ENCODE measurements at places on chromosomes 7 and 10. TPM values are rescaled to one million over a fixed set of nuclear protein-coding genes. Genes with fewer than 3 reads are reported as not detected.
A peak's percentile ranks its signal among the peaks of the same experiment; 100 is the strongest.

Gene ADAM12
- not detected for total RNA-seq

GRCh38 chr7:2104716-2105115, 128.0 kb downstream of the MAD1L1 start:
- DNase-seq, result no peak

- DNase-seq, result no peak
Observed at GRCh38 chr7:96936621-96937020, 68.7 kb upstream of the DLX6 start.

Gene KLF14
- total RNA-seq, result not detected

Gene ASAH2
- 3.5 TPM for total RNA-seq

GRCh38 chr10:89773081-89773480, 71.7 kb downstream of the KIF20B start:
- no peak for DNase-seq

DNA sequence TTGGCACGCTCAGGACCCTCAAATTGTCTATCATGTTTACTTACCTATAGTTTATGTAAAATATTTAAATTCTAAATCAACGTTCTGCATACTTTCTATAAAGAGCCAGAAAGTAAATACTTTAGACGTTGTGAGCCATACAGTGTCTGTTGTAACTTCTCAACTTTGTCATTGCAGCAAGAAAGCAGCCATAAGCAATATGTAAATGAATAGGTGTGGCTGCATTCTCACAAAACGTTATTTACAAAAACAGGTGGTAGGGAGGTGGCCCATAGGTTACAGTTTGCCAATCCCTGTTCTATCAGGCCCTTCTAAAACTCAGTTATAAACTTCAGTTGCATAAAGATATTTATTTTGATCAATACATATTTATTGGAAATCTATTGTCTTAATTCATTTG, 12.1 kb upstream of the NPY start:
- no peak for DNase-seq

Gene TMEM225B
- 0.73 TPM for total RNA-seq

Gene TAS2R5
- total RNA-seq, result not detected

- peak; percentile 56 for DNase-seq
Observed at GRCh38 chr10:48251525-48252353, 22.8 kb downstream of the FRMPD2 start.

Gene ORAI2
- total RNA-seq, result 44.3 TPM

Gene NOS3
- 27.7 TPM for total RNA-seq

DNA sequence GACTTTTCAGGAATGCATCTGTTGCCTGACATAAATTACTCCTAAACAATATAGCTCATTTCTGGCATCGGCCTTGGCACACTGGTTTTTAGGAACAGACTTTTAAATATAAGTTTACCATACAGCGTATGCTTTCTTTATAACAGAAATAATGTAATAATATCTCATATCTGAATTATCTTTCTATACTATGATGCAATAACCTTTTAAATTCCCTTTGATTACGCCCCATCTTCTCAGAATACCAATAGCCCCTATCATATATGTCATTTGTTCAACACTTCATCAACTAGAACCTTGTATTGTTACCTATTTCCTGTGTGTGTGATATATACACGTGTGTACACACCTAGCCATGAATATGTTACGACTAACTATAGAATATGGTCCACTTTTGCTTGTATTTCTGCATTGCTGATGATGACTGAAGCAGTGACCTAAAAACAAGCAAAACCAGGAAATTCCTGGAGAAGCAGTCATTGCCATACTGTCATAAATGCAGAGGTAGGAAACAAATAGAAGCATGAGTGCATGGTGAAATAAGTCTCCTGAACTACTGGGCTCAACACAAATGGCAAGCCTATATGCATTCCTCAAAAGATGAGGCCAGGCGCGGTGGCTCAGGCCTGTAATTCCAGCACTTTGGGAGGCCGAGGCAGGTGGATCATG, 618.4 kb upstream of the NRP1 start:
- DNase-seq, result no peak

Gene ERVW-1
- total RNA-seq, result not detected

DNA sequence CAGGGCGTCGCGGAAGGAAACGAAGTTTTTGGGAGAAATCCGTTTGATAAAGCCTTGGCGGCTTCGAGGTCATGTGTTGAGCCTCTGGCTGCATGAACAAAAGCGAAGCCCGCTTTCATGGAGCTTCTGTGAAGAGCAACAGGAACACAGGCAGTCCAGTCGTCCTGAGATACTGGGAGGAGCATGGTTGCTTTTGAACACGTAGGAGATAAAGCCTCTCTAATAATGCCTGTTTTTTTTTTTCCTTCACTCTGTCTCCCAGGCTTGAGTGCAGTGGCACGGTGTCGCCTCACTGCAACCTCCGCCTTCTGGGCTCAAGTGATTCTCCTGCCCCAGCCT, 473 bp upstream of the ZNF32 start:
- DNase-seq, result no peak

DNA sequence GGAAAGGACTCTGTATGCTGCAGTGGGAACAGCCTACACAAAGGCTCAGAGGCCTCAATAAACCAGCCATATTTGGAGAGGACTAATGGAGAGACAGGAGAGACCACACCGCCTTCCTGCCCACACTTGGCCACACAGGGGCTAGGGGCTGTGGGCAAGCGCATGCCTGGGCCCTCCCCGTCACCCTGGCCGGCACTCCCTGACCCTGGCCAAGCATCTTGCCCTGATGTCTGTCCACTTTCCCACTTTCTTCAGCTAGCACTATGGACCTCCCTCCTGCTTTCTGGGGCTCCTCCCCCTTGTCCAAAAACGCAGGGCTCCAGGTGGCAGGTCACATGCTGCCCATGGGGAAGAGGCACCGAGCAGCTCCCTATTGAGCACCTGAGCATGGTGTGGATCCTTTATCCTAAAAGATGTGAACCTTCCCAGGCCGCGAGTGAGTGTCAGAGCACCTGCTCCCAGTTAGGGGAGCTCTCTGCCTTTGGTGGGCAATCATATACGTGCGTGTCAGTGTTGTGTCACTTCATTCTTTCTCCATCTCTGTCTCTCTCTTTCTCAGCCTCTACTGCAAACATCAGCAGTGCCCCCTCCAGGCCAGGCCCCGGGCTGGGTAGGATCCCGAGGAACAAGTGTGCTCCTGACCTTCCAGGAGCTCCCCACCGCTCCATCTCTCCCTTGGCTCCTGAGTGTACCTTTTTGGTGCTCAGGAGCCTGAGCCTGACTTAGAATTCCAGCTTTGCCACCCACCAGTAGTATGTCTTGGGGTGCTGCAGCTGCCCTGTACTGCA, 74.0 kb downstream of the ZMIZ1 start:
- DNase-seq, result no peak

Gene DOCK4
- 22.6 TPM for total RNA-seq

- peak; percentile 5 for DNase-seq
Observed at GRCh38 chr10:489330-489729, 200.1 kb downstream of the DIP2C start.

DNA sequence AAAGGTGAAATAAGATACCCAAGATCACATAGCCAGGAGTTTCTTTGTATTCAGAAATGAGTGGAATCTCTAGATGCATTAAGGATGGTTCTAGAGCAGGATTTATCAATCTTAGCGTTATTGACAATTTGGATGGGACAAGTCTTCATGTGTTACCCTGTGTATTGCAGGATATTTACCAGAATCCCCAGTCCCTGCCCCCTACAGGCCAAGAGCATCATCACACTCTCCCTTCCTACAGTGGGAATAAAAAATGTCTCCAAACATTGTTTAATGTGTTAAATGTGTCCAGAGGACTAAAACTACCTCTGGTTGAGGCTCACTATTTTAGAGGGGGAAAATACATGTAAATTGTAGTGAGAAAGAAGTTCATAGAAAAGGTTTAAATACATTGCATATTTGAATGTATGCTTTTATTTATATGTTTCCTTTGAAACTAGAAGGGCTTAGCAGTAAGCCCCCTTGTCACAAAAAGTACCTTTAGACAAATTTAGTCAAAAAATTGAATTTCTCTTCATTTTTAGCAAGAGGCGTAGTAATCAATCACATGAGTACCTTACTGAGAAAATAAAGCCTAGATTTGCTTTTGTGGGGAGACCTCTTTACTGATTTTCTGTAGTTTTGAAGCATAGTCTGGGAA, 141.2 kb downstream of the MLLT10 start:
- no peak for DNase-seq

GRCh38 chr10:128660726-128661125, 534.5 kb upstream of the MKI67 start:
- DNase-seq, result no peak

Gene HOXA11
- not detected for total RNA-seq

DNA sequence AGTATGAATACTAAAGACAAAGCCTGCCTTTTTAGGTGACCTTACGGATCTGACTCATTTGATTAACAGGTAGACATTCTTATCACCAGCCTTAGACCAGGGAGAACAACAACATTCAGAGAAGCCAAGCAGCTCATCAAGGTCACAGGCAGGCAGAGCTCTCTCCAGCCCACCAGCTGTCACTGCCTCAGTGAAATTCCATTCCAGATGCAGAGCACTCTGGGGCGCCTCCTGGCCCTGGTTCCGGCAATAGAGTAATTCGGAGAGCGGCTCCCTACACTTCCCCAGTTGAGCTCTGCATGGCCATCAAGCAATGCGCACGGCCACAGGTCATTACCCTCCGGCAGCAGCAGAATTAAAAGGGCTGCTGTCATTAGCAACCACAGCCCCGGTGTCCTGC, 164.7 kb downstream of the TCERG1L start:
- DNase-seq, result no peak

Gene SEMA3A
- 0.58 TPM for total RNA-seq

DNA sequence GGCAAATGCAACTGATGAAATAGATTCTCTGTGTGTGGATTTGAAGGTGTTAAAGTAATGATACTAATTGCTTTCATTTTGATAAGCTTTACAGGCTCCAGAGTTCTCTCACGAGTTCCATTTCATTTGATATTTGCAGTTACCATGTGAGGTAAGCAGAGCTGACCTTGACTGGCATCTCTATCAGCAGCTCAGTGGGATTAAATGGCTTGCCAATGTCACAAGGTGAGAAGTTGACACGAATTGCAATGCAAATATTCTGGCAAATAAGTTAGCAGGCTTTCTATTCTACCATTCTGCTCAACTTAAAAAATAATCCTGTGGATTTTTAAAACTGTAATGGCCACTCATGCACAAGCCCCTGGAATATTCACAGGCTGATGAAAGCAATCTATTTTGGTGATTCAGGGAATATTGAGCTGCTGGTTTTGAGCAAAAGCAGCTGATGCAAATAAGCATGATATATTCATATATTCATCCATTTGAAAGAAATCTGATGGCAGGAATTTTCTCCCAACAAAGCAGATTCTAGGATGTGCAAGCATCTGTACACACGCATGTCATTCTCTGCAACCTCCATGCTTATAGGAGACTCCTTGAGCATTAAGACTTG, 64.5 kb upstream of the ANKRD1 start:
- peak; percentile 62 for DNase-seq

Gene CYP26C1
- total RNA-seq, result 7.0 TPM

Measured in stomach (tissue), 19 donors.